Activated T-cell treated with anti-CD3 and anti-CD28 coated beads for 48 hours (primary cell): ENCODE measurements at places on chromosomes 7 and 10.

DNA sequence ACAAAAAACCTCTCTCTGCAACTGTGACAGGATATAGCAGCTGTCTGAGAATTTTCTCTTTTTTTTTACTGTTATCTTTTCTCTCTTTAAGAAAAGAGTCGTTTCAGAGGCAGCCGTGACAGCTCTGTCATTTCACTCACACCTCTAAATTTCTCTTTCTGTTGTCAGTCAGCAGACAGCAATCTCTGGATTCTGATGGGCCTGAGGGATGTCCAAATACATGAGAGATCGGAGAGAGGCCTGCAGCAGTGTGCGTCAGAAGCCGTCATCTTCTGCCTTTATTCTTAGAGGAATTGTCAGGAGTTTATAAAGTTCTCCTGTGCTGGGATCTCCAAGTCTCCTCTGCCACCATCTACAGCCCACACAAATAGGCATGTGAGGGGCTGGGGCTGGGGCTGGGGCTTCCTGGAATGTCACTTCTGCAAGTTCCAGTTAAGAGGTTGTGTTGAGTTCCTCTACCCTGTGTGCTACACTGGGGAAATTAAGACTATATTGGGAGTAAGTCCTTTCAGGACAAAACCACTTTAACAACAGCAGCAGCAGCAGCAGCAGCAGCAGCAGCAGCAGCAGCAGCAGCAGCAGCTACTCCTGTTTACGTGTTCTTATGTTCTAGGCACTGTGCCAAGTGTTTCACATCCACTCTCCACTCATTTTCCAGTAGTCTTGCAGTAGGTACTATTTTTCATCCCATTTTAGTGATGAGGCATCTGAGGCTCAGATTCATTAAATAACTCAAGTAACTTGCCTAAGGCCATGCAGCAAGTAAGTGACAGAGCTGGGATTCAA, 541.3 kb downstream of the LRMDA start:
- DNase-seq = no peak

GRCh38 chr7:41147606-41148485, 555.0 kb downstream of the INHBA start:
- no peak for DNase-seq

DNA sequence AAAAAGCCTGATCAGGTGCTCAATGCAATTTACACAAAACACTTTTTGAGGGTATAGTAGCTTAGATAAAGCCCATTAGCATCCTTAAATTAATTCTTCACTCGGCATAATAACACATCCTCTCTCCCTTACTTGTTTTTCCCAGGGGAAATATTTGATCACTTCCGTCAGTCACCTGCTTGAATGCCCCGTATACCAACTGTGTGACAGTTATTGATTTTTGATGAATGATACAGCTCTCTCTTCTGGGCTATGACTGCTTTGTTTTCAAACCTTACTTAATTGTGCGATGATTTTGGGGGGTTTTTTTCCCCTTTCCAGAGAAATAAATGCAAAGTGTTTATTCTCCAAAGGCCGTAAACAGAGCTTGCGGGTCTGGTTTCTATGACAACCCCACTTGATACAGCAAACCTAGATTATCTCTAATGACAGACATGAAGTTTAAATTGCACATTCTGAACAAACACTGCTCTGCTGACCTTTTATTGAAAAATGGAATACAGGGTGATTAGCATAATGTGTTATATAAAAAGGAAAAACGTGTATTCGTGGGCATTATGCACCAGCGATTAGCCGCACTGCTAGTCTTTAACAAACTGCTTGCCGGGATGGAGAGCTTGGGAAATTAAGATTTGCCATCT, 78.4 kb upstream of the NANOS1 start:
- no peak for DNase-seq

- DNase-seq = no peak
Measured at GRCh38 chr7:116777651-116778281, 84.6 kb upstream of the CAPZA2 start.

DNA sequence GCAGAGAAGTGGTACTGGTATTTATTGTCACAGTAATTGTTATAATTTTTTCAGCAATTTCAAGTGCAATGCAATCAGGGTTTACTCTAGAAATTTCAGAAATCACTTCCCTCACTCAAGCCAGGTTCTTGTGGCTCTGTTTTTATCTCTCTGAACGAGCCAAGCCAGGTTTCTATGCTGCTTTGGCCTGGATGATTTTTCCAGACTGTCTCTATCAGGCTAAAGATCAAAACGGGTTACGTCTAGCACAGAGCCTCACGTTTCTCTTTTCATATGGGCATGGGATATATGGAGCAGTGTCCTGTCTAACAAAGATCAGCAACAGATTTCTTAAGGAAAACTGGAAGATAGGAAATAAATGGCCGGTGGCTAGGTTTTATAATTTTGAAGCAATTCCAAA, 1105.3 kb downstream of the NRG3 start:
- DNase-seq = no peak

GRCh38 chr10:62390497-62391176, 16.5 kb downstream of the ZNF365 start:
- DNase-seq = no peak

- peak; percentile 35 for DNase-seq
Measured at GRCh38 chr7:23055582-23056178, 41.8 kb upstream of the HYCC1 start.

- no peak for DNase-seq
Measured at GRCh38 chr7:128351296-128352152, 7.8 kb upstream of the RBM28 start.

DNA sequence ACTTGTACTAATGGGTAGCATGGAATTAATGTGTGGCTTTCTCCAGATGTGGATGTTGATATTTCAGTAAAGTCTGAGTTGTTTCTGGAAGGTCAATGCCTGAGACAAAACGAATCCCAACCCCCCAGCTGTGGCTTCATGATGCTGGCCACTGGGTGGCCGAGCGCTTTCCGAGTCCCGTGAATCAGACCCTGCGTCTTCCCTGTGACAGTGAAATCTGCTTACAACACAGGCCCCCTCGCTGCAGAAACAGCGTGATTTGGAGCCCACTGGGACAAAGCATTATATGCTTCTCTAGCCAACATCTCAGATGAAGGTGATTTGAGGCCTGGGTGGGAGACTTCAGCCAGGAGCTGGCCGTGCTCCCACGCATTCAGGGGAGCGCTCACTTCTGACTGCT, 124.7 kb downstream of the WDR37 start:
- DNase-seq = no peak

GRCh38 chr10:126776168-126776567, 105.7 kb upstream of the C10orf90 start:
- no peak for DNase-seq

GRCh38 chr10:8104005-8104404, 49.5 kb downstream of the GATA3 start:
- DNase-seq = no peak

- DNase-seq = no peak
Measured at GRCh38 chr10:129756912-129757901, 206.9 kb downstream of the EBF3 start.

DNA sequence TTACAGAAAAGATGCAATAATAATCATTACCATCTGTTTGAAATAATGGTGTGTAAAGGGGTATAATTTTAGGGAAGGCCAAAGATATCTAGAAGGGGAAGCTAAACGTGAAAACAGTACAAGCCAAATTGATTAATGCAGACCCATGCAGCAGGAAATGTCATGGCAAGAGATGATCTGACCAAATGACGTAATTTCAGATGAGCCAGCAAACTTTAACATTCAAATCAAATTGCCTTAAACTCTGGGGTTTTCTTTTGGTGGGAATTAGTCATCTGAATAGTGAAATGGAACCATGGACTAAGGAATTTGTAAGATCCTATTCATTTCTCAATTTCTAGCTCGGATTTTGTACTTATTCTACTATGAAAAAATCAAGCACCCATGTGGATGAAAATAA, 21.4 kb upstream of the SCIN start:
- no peak for DNase-seq

- DNase-seq = no peak
Measured at GRCh38 chr7:134318443-134318842, 1.7 kb upstream of the SLC35B4 start.

GRCh38 chr7:27700501-27700900, 37.8 kb upstream of the HIBADH start:
- DNase-seq = no peak

- no peak for DNase-seq
Measured at GRCh38 chr7:67724955-67725354, 728.3 kb downstream of the TYW1 start.

DNA sequence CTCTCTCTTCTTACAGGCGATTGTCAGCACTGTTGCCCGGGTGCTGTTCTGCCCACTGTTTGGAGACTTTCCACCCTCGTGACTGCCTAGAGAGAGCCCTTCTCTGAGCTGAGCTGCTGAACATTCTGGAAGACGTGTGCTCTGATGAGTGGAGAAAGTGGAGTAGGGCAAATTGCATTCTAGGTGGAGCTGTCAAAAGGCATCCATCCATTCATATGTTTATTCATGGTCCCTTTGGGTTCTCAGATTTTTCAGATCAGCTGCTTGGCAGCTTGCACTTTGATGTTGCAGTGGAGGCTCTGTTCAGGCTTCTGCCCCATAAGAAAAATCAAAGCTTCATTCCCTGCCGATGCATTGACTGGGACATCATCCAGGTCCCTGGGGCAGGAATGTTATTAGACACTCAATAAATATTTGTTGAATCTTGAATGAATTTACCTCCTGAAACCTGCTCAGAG, 120.7 kb upstream of the EEPD1 start:
- no peak for DNase-seq

DNA sequence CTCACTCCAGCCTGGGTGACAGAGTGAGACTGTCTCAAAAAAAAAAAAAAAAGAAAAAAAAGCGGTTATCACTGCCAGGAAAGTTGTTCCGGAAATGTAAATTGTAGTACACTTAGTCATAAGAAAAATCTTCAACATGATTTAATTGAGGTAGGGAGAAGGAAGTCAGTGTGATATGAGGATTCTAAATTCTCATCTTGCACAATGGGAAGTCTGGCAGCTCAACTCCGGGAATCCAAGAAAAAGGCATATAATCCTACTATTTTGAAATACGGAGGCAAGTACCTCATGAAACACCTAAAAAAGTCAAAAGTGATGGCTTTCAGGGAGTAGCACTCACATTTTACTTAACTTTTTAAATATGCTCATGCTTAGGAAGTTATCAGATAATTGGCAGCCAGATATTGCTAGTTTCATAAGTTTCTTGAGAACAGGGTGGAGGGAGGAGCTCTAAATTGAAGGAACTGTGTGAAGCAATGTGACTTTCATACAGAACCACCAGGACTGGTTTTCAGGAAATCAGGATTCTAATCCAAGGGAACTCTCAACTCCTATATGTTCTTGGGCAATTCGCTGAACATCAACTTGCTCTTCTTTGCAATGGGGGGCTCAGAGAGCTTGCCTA, 2.7 kb upstream of the C7orf25 start:
- DNase-seq = no peak
